ENCODE measurements at places on chromosomes 5 and 9. TPM values are rescaled to one million over a fixed set of nuclear protein-coding genes. Genes with fewer than 3 reads are reported as not detected.

C9 gene
- 0.07 TPM for polyA plus RNA-seq

- no peak for DNase-seq
These were observed 10.0 kb upstream of the ZNF131 start for GRCh38 chr5:43110606-43111170.

- DNase-seq = no peak
These were observed 251.6 kb downstream of the GRIA1 start for GRCh38 chr5:153742060-153742459.

DNA sequence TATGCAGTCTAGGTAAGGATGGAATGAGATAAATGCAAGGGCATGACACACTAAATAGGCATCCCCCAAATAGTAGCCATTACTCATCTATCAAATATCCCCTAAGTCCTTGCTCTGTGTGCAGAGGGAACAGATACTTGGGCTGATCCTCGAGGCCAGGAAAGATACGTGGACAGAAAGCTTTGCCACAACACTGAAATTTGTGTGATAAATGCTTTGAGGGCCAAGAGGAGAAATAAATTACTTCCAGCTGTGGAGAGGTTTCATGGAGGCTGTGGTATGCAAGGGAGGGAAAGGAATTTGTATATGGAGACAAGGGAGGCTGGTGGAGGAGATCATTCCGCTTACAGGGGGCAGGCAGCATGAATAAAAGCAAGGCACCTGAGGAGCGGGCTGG, 18.5 kb downstream of the ATOX1 start:
- no peak for DNase-seq

DNA sequence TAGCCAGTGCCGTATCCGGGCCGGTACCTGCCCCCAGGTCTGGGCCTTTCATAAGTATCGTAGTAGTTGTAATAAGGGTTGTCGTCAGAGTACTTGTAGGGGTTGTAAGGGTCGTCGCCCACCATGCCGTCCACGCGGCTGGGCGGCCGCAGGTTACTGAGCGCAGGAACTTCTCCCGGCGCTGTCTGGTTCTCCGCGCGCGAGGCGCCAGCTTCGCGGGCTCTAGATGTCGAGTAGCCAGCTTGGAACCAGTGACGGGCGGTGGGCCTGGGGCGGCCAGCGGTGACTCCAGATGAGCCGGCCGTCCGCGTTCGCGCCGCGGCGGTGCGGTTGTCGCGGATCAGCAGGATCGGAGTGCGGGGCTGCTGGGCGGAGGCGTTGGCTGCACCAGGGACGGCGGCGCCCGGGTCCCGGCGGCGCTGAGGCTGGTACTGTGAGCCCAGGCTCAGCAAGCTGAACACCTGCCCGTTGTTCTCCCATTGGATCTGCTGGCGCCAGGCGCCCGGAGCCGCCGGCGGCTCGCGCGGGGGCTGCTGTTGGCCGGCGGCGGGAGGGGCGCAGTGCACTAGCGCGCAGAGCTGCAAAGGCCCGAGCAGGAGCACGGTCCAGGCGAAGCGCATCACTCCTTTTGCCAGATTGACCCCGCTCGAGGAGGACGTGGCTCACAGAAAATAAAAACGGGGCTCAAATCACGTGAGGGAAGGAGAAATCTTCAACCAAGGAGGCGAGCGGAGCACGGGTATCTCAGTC, 518 bp downstream of the LOX start:
- no peak for DNase-seq

FAM193B gene
- polyA plus RNA-seq = 127 TPM

DNA sequence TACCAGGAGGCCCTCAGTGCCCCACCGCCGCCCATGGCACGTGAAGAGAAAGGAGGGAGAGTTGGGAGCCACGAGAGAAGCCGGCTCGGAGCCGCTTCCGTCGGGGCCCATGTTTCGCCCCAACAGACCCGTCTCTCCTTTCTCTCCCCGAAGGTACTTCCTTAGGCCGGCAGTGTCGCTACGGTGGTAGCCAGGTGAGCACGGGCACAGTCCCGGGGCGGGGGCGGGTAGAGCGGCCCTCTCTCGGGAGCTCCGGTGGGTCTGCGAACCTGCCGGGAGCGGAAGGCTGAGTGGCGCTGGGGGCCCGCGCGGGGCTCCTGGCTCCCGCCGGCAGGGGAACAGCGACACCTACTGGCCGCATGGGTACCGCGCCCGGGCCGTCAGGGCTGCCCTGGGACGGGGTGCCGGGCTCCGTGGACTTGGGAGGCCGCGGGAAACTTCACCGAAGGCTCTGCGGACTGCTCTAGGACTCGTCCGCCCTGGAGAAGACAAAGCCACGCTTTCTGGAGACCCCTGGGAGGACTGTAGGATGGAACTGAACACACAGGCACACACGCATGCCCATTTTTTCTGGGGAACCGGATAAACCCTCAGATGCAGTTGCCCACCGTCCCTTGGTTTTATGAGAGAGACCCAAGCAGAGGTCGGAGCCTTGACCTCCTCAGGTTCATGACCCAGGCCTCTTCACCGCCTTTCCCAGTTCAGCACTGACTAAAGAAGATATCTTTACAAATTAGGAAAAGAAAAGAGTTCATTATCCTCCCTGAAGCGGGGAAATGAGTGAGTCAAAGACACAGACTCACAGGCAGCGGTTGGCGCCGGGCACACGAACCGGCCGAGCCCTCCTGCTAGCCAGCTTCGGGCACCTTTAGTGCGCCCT, 202.5 kb downstream of the MEF2C start:
- no peak for DNase-seq

DNA sequence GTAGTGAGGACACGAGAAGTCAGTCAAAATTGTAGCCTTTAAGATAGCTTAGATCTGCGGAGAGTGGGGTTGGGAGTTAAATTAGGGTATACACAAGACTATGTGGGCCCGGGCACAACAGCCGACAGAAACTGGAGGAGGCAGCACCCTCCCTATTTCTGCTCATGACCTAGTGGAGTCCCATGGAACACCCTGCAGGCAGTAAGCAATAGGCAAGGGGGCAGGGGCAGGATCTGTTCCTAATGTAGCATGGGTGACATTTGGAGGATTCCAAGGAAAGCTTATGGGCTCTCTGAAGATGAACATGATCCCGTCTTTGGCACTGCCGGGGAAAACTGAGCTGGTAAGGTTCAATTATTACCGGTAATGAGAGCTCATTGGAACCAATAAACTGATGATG, 67.0 kb downstream of the FEM1C start:
- DNase-seq = no peak

Data from left renal pelvis (tissue), 4 donors.